ENCODE measurements at places on chromosomes 4 and X. TPM values are rescaled to one million over a fixed set of nuclear protein-coding genes. Genes with fewer than 3 reads are reported as not detected.

The ZAR1 gene
- total RNA-seq: 0.10 TPM

The PNPLA4 gene
- 0.18 TPM for total RNA-seq

The GPR34 gene
- not detected for total RNA-seq

The FAM156A gene
- total RNA-seq: 6.9 TPM

The FATE1 gene
- not detected for total RNA-seq

The CSAG2 gene
- not detected for total RNA-seq

The CLCN4 gene
- 17.2 TPM for total RNA-seq

The TRIML2 gene
- not detected for total RNA-seq

The SPANXA2 gene
- total RNA-seq: not detected

The TEX11 gene
- total RNA-seq: 0.23 TPM

The GPR119 gene
- total RNA-seq: not detected

The ATXN3L gene
- not detected for total RNA-seq

The ARSH gene
- not detected for total RNA-seq
